Myocyte (in vitro differentiated cells): ENCODE measurements at places on chromosomes 12 and 14. TPM values are rescaled to one million over a fixed set of nuclear protein-coding genes. Genes with fewer than 3 reads are reported as not detected.
A peak's percentile ranks its signal among the peaks of the same experiment; 100 is the strongest.

Gene BEGAIN
- not detected in 2 replicates for total RNA-seq

Gene CD163
- 12.7 and 19.2 TPM in 2 replicates for total RNA-seq

DNA sequence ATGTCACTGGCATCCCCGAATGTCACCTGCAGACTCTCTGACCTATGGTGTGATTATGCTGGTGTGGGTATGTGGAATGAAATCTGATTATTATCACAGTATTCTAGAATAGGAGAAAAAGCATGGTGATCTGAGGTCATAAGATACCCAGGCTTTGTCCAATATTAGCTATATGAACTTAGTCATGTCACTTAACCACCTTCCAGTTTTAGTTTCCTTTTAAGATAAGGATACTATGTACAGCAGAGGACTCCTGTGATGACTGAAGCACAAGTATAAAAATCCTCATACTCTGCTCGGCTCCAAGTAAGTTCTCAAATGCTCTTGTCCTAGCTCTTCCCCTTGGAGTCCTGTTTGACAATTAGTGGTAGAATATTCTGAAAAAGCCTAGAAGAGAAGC lies 2.8 kb downstream of the GNS start:
- no peak for DNase-seq

GRCh38 chr14:72786378-72787350 lies 107.2 kb downstream of the DPF3 start:
- DNase-seq = no peak

- peak; percentile 23 for DNase-seq
These were observed 99.6 kb upstream of the FOXG1 start for GRCh38 chr14:28666961-28667360.

DNA sequence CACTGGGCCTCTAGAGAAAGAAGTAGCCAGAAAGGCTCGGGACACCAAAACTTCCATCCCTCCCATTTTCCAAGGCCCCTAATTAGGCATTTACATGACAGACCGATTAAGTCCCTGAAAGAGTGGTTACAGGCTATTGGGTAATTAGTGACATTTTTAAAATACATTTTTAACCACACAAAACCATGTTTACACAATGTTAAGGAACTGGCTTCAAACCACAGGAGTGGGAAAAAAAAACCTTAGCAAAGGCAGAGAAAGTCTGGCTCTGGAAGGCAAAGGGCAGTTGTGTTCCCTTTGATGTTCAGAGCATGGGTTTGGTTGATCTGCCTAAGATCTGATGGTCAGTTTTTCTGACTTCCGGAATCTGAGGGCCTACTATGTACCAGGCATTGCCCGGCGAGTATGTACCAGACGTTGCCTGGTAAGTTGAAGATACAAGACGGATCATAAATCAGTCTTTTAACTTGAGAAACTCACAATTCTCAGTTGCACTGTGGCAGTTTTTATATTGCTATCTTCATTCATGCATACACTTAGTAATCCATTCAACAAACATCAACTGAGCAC lies 576.5 kb downstream of the MED13L start:
- DNase-seq = no peak

- no peak for DNase-seq
These were observed 15.3 kb downstream of the MMP17 start for GRCh38 chr12:131843527-131843926.

DNA sequence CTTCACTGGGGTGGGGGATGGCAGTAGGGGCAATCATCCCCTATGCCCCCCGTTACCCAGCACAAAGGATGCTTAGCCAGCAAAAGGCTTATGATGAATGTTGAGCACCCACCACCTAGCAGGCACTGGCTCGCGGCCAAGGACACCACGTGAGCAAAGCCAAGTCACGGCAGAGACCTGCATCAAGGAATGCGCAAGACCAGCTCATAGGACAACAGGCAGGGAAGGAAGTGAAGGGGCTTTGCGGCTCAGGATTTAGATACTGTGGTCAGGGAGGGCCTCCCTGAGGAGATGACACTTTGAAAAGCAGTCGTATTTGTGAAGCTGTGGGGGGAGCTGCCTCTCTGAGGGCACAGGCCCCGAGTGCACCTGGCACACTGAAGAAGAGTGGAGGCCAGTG lies 32.8 kb downstream of the SH2B3 start:
- peak; percentile 72 for DNase-seq

Gene RERGL
- not detected in 2 replicates for total RNA-seq

GRCh38 chr14:93081876-93082570 lies 33.7 kb downstream of the ITPK1 start:
- peak; percentile 71 for DNase-seq

DNA sequence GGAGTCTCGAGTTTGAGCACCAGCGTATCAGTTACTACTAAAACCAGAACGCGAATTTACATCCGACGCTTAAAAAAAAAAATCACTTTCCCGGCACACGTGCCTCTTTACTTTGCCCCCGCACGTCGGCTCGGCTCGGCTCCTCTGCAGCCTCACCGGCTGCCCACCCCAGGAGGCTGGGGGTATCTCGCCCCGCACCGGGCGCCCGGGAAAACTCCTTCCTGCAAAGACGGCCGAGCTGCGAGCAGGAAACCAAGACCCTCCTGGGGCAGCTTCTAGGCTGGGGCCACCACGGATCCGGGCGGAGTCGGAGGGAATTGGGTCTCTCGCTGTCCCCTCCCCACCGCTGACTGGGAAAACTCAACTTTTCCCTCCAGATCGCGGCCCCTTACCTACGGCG lies 610 bp downstream of the VSIG10 start:
- no peak for DNase-seq

- no peak for DNase-seq
These were observed 201.2 kb downstream of the NELL2 start for GRCh38 chr12:44674875-44675274.

Gene ADAM20
- 0.64 and 0.88 TPM in 2 replicates for total RNA-seq

Gene RDH16
- 0.10 and 0.13 TPM in 2 replicates for total RNA-seq

- DNase-seq = no peak
These were observed 1468.5 kb upstream of the TMEM132C start for GRCh38 chr12:126798449-126798848.

DNA sequence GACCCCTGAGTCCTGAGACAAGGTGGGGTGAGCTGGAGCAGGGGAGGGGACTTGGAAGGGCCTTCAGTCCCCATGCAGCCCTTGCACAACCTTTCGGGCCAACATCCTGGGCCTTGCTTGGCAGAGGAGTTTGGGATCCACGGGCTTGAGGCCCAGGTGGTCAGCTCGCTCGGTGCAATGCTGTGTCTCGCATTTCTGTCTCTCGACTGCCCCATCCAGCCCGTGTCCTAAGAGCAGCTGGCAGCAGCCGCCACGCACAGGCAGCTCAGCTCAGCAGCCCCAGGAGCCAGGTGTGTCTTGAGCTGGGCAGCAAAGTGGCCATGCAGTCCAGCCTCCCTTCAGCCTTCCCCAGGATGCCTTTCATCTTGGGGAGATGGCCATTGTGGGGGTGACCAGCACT lies 10.8 kb downstream of the PACS2 start:
- DNase-seq = no peak

- no peak for DNase-seq
These were observed 595.6 kb upstream of the ATP2B1 start for GRCh38 chr12:90304231-90304630.
